ENCODE measurements at places on chromosomes 2 and 18.

GRCh38 chr2:54419388-54419787, 36.7 kb upstream of the SPTBN1 start:
- DNase-seq = no peak

DNA sequence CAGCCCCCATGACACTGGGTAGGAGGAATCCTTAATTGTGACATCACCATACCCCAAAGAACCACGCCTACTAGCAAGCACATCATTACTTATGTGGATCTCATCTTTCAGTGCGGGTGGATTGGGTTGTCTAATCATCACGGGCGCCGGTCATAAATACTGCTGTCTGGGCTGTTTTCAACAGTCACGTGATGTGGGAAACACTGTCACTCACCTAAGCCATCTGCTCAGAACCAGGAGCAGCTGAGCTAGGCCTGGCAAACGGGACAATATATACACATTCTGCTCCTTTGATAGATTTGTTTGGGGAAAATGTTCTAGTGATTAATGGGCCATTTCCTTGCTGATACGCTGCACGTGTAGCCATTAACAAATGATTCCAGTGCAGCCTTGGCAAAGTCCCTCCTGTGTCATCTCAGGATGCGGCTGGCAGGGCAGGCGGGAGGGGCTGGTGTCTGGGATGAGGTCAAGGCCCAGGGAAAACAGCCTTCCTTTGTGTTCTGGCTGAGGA, 145.9 kb upstream of the COPS8 start:
- DNase-seq = no peak

GRCh38 chr2:10549195-10549594, 101.1 kb upstream of the ODC1 start:
- no peak for DNase-seq

GRCh38 chr2:215724146-215724545, 288.3 kb upstream of the FN1 start:
- DNase-seq = no peak

DNA sequence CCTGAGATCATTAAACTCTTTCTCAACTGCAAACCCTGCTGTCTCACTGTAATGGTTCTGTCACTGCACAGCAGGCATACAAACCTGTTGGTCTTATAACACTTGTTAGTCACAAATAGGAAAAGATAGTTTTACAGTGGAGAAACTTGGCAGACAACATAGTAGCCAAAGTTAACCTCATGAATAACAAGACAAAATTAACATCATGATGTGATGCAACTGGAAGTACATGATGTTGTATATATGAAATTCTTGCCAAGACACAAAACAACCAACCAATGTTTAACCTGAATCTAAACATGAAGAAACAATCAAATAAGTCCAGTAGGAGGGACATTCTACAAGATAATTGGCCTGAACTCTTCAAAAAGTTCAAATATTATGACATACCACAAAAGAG, 189.3 kb downstream of the RNF152 start:
- DNase-seq = no peak

GRCh38 chr2:191653667-191654391, 24.1 kb upstream of the NABP1 start:
- no peak for DNase-seq

DNA sequence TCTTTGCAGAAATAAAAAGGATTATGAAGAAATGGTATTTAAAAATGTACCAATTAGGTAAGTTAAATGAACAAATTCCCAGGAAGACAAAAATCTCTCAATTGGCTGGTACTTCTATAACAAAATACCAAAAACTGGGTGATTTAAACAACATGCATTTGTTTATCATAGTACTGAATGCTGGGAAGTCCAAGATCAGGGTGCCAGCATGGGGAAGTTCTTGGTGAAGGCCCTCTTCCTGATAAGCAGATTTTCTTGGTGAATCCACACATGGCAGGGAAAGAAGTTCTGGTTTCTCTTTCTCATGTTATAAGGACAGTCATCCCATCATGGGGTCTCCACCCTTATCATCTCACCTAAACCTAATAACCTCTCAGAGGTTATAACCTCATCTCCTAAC, 271.6 kb upstream of the SETBP1 start:
- DNase-seq = no peak

GRCh38 chr2:152466041-152466440, 131.1 kb downstream of the FMNL2 start:
- peak; percentile 35 for DNase-seq

GRCh38 chr2:210496512-210496911, 20.0 kb upstream of the LANCL1 start:
- no peak for DNase-seq

- no peak for DNase-seq
Measured at GRCh38 chr2:119808516-119809147, 48.9 kb downstream of the PTPN4 start.

DNA sequence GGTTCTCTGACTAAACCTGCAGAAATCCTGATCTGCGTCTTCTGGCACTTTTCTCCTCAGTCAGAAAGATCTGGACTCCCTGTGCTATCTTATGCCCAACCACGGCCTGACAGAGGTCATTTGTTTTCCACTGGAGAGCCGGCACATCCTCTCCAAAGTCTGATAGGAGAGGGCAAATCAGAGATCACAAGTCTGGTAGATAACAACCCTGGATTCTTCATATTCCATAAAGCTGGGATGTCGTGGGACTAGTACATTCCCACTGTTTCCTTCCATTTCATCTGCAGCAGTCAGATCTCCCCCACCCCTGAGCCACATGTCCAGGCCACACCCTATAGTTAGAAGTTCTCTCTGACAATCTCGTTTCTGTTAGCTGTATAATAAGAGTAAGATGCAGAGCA, 157.0 kb downstream of the MGAT5 start:
- no peak for DNase-seq

- DNase-seq = no peak
Measured at GRCh38 chr2:100193291-100193710, 50.9 kb upstream of the AFF3 start.

DNA sequence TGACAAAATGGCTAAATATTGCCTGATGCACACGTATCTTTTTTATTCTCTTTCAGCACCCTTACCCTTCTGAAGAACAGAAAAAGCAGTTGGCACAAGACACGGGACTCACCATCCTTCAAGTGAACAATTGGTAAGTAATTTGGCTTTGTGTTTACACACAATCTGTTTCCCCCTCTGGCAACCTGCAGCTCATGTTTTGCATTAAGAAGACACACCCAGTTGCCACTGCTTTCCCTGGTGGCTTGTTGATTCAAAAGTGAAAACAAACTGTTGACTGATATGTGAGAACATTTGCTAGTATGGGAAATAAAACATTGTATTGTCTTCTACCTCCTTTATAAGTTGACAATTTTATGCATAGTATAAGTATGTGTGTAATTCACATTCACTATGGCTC, 113.0 kb downstream of the MEIS1 start:
- DNase-seq = no peak

DNA sequence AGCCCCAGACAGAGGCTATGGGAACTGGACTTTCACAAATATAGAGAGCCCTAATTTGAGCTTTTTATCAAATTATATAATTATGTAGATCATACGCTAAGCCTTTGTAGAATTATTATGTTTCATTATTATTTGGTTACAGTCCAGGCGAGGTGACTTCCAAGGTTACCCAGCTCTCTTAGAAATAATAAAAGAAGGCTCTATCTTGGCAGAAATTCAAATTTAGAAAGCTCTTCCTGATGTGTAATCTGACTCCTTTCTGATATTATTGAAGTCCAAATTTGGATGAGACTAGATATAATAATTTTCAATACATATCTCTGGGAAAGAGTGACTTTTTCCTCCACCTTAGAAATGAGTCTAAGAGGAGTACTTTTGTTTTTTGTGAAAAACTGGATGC, 4.8 kb upstream of the SLC38A11 start:
- DNase-seq = no peak

- no peak for DNase-seq
Measured at GRCh38 chr2:127332335-127332734, 38.4 kb upstream of the ERCC3 start.

DNA sequence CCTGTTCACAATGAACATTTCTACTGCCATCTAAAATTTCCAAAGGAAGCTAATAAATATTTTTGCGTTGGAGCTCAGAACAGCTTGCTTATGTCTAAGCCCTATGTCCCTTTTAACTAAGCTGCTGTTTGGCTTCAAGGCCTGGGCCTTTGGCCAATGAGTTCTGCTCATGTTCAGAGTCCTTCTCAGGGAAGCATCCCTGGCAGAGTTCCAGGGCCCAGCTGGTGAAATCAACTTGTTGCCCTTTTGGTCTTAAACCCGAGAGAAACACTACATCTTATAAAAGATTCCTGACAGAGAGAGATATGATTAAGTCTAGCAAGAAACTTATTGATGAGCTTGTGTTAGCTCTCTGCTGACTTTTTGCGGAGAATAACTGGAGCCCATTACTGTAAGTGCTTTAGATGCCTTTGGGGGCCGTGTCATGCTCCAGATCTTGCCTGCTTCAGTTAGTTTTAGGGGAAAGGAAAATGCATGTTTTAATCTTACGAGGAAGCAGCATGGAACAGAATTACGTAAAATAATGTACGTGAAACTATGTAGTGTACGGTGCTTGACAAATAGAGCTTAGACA, 102.5 kb upstream of the NOSTRIN start:
- no peak for DNase-seq

- DNase-seq = no peak
Measured at GRCh38 chr18:21820811-21821143, 80.2 kb downstream of the MIB1 start.

DNA sequence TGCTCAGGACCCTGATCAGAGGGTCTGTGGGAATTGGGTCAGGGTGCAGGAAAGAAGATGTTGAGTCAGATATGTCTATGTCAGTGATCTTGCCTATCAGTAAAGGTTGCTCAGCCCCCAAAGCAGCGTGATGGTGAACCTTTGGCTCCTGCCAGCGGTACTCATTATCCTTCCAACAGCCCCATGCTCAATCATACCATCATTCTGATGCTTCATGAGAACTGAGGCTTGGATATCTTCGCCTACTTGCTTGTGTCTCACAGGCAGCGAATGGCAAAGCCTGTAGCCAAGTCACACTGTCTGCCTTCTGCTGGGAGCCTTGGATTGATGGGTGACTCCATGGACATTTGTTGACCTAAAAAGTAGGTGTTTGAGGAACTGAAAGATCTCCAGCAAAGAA, 19.0 kb upstream of the TMEM214 start:
- no peak for DNase-seq

- DNase-seq = no peak
Measured at GRCh38 chr2:186554850-186555671, 34.8 kb upstream of the ITGAV start.

GRCh38 chr2:18701546-18701945, 112.2 kb upstream of the NT5C1B start:
- DNase-seq = no peak

DNA sequence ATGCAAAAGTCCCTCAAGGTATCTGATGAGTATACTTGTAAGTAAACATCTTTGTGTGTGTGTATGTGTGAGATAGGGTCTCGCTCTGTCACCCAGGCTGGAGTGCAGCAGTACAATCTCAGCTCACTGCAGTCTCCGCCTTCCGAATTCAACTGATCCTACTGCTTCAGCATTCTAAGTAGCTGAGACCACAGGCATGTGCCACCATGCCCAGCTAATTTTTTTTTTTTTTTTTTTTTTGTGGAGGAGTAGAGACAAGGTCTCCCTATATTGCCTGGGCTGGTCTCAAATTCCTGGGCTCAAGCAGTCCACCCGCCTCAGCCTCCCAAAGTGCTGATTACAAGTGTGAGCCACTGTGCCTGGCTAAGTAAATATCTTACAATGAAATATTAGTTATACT, 23.2 kb downstream of the ADAM17 start:
- DNase-seq = no peak

DNA sequence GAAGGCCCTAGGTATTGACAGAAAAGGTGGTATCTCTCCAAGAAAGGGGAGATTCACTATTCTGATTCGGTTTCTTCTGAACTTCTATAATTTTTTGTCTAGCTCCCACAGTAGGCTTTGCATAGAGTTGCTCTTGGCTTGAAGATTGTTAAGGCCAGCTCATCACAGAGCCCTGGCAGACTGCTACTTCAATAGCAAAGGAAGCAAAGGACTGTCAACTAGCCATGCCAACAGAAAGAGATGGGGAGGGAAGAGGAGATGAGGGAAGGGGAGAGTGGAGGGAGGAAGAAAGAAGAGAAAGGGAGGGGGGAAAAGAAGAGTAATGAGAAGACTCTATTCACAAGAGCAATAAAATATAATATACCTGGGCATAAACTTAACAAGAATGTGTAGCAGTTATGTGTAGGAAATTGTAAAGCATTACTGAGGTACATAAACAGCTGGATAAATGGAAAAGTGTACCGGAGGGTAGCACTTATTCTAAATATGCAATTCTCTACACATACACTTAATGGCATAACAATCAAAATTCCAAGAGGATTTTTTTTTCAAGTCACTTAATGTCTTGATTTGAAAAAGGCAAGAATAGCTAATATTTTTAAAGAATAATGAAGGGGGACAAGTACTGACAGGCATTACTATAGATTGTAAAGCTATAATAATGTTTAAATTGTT, 102.5 kb downstream of the LOXHD1 start:
- no peak for DNase-seq

DNA sequence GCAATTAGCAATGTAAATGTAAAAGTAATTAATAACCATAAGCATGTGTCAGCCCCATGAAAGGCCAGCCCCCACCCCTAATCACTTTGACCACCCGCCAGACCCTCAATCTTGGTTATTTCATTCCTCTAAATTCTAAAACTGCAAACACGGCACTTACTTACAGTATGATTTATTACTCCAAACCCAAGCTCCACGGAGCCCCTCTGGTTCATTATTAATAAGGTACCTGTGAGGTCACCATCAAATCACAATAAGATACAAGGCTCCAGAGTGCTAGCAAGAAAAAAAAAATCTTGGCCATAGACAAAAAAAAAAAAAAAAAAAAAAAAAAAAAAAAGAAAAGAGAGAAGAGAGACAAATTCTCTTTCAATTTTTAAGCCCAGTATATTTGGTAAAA, 879.5 kb downstream of the TDRD15 start:
- no peak for DNase-seq

GRCh38 chr2:100639588-100640390, 77.0 kb downstream of the PDCL3 start:
- no peak for DNase-seq

Measured in GM06990 (cell line).